Sigmoid colon (tissue), 7 donors: ENCODE measurements at places on chromosomes 12 and 14. TPM values are rescaled to one million over a fixed set of nuclear protein-coding genes. Genes with fewer than 3 reads are reported as not detected.

DNA sequence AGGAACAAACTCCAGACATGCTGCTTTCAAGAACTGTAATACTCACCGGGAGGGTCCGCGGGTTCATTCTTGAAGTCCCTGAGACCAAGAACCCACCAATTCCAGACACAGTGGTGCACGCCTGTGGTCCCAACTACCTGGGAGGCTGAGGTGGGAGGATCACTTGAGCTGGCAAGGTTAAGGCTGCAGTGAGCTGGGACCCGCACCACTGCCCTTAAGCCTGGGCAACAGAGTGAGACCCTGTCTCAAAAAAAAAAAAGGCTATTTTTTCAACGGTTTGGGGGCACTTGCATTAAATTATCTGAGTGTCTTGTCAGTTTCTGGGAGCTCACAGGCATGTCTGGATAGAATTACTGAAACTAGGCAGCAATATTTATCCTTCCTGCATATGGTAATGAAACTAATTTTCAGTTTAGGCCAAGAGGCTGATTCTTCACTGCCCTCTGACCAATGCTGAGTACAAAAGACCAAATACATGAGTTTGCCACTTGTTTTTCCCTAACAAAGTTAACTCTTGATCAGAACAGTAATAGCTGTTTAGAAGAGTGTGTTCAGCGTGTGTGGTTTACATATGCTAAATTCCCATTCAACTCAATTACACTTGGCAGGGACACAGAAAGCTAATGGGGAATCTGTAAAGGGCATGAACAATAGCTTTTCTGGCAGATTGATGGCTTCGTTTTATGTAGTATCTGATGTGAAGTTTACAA, 65.8 kb upstream of the RASSF3 start:
- no peak for DNase-seq

GPR84 gene
- total RNA-seq, result not detected

- DNase-seq, result peak; percentile 35
Measured at GRCh38 chr14:89409961-89410360, 7.1 kb downstream of the FOXN3 start.

GRCh38 chr12:12582895-12583303, 20.2 kb upstream of the DUSP16 start:
- no peak for DNase-seq

- no peak for DNase-seq
Measured at GRCh38 chr12:129825316-129825715, 78.5 kb downstream of the TMEM132D start.

GRCh38 chr14:55592436-55592835, 12.4 kb downstream of the KTN1 start:
- DNase-seq, result no peak

DNA sequence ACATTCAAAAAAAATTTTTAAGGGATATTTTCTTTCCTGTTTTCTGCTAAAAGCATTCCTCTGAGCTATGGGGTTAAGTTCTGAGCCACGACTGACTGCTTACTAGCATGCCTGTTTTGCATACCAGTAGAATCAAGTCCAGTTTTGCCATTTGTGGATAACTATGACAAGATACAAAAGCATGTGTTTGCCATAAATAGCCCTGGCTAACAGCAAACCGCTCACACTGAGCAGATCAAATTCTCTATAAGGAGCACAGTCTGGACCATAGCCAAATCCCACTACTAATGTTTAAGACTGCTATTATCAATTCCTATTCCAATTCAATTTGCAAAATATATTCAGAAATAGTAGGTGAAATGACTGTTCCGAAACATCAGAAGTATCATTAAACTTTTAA, 3.2 kb downstream of the CFL2 start:
- DNase-seq, result no peak

GRCh38 chr12:122026706-122027333, 5.1 kb downstream of the BCL7A start:
- no peak for DNase-seq

GRCh38 chr12:122057769-122058168, 20.8 kb upstream of the MLXIP start:
- no peak for DNase-seq

SLC10A1 gene
- not detected for total RNA-seq

DNA sequence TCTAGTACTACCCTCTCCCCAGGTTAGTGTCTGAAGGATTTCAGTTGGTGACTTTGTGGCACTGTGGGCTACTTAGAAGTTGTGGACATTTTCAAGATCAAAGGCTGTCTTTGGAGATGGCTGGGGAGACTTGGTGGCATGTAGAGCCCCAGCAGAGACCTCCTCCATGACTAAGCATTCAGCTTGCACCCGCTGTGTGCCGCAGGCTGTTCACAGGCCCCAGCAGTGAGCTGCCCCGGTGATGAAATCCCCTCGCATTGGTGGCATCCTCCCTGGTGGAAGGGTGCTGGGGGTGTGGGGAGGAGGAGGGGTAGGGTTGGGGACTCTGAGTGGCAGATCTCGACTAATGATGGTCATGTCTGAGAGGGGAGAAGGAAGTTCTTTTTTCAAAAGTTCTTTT, 173.9 kb downstream of the TSPAN9 start:
- DNase-seq, result no peak

LMNTD1 gene
- total RNA-seq, result 1.5 TPM

- DNase-seq, result no peak
Measured at GRCh38 chr12:19778172-19778571, 338.9 kb downstream of the AEBP2 start.

GRCh38 chr12:124046456-124046740, 73.4 kb downstream of the ZNF664 start:
- no peak for DNase-seq

ZFYVE1 gene
- total RNA-seq, result 18.5 TPM

- no peak for DNase-seq
Measured at GRCh38 chr14:93549595-93549994, 118.9 kb downstream of the UNC79 start.

- DNase-seq, result peak; percentile 94
Measured at GRCh38 chr12:124379938-124380754, 85.3 kb downstream of the RFLNA start.

DNA sequence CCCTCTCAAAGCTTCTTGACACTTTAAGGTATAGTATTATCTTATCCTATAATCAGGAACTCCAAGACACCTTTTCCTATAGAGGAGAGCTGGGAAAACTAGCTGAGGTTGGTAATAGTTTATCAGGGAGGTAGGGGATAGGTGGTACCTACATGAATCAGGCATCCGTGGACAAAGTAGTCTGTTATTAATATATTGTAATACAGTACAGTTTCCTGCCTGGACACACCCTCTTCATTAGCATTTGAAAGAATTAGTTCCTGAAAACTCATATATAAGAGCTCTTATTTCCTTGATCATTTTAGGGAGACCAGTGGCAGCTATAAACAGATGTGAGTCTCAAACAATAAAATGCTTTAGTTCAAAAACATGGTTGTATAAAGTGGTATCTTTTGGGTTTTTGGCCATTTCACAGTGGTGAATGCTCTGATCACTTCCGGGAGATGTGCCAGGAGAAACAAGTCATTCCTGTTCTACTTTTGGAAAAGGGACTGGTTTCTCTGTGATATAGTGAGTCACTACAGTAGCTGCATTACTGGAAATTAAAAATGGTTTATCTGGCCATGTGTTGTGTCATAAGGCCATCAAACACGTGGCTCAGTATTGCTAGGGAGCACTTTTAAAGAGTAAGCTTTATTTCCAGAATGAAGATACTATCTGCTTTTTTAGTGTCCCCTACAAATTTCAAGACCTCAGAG, 98.1 kb downstream of the KLRB1 start:
- DNase-seq, result no peak

CLEC4E gene
- total RNA-seq, result 2.3 TPM

DNA sequence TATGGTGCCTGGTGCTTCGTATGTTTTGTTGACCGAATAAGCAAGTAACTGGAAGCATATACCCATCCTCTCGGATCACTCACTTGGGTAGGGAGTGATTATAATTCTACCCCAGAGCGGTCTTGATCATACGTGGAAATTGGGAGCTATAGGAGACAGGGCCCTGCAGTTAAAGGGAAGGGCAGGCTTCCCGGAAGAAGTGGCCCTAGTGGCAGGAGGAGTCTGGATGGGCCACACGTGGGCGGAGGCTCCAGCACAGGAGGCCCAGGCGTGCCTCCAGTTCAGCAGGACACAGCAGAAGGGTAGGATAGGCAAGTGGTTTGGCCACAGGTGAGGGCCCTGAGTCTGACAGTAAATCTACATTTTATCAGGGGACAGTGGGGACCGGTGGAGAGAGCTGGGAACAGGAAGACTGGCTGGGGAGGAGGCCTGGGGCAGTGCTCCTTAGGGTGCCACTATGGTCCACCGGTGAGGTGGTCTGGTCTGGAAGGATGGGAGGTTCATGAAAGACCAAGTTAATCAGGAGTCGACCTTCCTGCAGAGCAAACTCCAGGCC, 23.5 kb upstream of the YY1 start:
- no peak for DNase-seq

GNB3 gene
- total RNA-seq, result 2.0 TPM

- no peak for DNase-seq
Measured at GRCh38 chr12:18718462-18718861, 19.4 kb downstream of the PLCZ1 start.

GRCh38 chr12:20050221-20050620, 318.1 kb upstream of the PDE3A start:
- DNase-seq, result no peak

- no peak for DNase-seq
Measured at GRCh38 chr12:31736472-31736871, 7.7 kb upstream of the AMN1 start.

DNA sequence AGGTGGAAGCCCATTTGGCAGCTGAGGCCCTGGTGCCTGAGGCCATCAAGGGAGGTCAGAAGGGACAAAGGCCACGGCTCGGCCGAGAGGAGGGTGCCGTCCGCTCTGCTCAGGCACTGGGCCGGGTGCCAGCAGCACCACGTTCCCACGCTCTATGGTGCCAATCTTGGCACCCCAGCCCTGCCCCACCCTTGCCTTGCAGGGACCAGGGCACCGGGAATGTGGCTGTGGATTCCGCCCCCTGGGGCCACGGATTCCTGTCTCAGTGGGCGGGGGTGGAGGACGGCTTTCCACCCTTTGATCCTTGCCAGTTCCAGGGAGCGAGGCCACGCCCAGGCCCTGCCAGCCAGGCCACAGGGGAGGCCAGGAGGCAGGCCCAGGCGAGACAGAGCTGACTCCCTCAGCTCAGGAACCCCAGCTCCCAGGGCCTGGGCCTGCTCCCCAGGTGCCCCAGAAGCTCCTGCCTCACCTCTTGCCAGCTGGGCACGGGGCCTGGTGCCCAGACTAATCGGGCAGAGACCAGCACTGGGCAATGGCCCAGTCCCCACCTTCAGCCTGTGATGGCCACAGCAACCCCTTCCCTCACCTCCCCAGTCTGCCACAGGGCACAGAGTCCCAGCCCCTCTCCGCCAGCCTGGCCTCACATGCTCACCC, 26.4 kb upstream of the GPR132 start:
- peak; percentile 87 for DNase-seq

GRCh38 chr12:115700081-115700480, 577.4 kb downstream of the MED13L start:
- DNase-seq, result no peak

ABCC9 gene
- 39.2 TPM for total RNA-seq

DNA sequence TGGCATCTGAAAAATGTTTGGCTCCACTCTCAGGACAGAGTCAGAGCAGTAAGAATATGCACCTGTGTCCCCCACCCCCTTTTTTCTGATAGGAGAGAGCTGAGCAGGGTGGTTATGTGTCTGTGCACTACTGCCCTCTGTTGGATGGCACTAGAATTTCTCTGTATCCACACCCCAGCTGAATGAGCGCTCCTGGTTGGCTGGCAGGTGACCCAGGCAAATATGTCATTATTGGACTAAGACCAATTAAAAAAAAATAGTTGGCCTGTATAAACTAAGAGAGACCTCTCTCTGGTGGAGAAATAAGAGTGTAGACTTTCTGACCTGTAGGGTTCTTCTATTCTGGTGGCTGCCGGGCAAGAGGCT, 107.0 kb downstream of the PTCSC3 start:
- no peak for DNase-seq

GRCh38 chr12:131621701-131622421, 89.0 kb upstream of the SFSWAP start:
- DNase-seq, result no peak

MIP gene
- total RNA-seq, result not detected

SH2B3 gene
- total RNA-seq, result 15.5 TPM

GRCh38 chr12:30755395-30755762, 628 bp upstream of the CAPRIN2 start:
- no peak for DNase-seq

DNA sequence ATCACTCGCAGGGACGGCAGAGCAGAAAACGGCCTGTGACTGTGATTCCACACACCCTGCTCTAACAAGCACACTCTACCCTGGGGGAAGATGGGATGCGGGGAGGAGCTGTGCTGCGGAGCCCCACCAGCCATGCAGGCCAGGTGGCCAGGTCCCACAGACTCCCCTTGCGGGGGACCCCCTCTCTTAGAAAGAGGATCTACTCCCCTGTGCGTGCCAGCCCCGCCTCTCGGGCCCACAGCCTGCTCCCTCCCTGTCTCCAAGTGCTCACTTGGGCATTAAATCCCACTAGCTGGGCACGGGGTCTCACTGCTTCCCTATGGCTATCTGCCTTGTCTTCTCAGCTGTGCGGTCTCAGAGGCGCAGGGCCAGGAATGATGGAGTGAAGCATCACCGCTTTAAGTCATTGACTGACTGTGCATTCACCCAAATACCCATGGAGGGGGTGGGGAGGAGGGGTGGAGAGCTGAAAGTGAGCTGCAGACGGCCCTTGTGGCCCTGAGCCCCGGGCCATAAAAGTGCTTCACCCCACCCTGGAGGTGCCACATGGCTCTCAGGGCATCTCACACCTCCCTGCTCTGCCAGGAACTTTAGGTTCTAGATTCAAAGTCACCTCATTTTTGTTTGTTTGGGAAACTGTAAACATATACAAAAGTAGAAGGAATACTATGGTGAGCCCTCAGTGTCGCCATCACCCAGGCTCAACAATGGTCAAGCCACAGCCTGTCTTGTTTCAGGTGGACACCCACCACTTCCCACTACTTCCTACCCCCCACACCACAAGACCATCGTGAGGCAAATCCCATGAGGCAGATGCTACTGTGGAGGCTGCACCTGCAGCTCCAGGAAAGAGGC, 9.4 kb downstream of the STX2 start:
- DNase-seq, result no peak

ZC2HC1C gene
- total RNA-seq, result 4.6 TPM

KRT6A gene
- not detected for total RNA-seq

GUCY2C gene
- total RNA-seq, result not detected

KLHL33 gene
- 0.41 TPM for total RNA-seq

- no peak for DNase-seq
Measured at GRCh38 chr14:51554339-51554920, 97.3 kb upstream of the FRMD6 start.

DNA sequence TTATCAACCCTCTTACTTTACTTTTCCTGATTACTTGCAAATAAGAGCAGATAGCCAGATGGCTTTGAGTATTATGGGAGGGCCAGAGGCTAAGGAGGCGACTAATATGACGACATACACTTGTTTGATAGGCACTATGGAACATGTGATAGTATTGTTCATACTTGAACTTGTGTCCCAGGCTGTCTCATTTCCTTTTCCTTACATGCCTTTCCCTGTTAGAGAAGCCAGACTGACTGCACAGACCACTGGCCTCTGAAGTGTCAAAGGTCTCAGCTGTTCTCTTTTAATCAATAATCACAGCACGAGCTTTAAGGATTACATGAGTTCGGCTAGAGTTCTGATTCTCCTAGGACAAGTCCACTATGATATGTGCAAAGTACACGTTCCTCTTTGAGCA, 326.0 kb downstream of the PRKD1 start:
- DNase-seq, result no peak

- DNase-seq, result no peak
Measured at GRCh38 chr12:45730348-45731189, 1.1 kb downstream of the ARID2 start.
